ENCODE measurements at places on chromosomes 2 and 18. TPM values are rescaled to one million over a fixed set of nuclear protein-coding genes. Genes with fewer than 3 reads are reported as not detected.

- H3K27ac ChIP-seq = no peak overlapping the region
- H3K4me1 ChIP-seq = peaks cover 9% of the 10 kb centered on the region
- H3K27me3 ChIP-seq = no peaks in the 10 kb centered on the region
- no peaks in the 10 kb centered on the region for H3K36me3 ChIP-seq
These were observed 640 bp downstream of the SLC39A6 start for GRCh38 chr18:36128530-36128870.

- no peaks in the 10 kb centered on the region for H3K27me3 ChIP-seq
- DNase-seq = no peak
- no peak overlapping the region for H3K4me3 ChIP-seq
- H3K36me3 ChIP-seq = no peaks in the 10 kb centered on the region
- no peak overlapping the region for H3K27ac ChIP-seq
- H3K4me1 ChIP-seq = no peaks in the 10 kb centered on the region
These were observed 9.7 kb downstream of the ERMN start for GRCh38 chr2:157315901-157316300.

GRCh38 chr18:9988665-9989064 lies 74.8 kb downstream of the VAPA start:
- H3K27me3 ChIP-seq = peaks cover 6% of the 10 kb centered on the region
- no peak overlapping the region for H3K27ac ChIP-seq

Gene APCDD1
- total RNA-seq = not detected

DNA sequence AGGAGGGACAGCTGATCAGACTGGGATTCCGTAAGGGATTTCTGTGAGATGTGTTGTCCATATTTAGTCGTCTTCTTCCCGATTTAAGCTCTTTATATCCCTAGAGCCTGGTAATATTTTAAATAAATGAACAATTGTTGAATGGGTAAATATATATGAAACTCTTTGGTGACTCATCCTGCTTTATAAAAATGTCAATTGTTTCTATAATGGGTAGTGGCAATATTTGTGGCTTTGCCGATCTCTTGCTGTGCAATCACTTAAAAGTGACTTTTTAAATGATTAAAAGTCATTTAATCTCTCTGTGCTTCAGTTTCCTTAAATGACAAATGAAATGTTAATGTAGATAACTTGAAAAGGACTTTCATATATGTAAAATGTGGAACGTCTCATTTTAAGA lies 339.2 kb downstream of the RNF144A start:
- H3K4me1 ChIP-seq = no peaks in the 10 kb centered on the region
- H3K27ac ChIP-seq = no peak overlapping the region
- H3K36me3 ChIP-seq = no peaks in the 10 kb centered on the region
- DNase-seq = no peak
- no peak overlapping the region for H3K4me3 ChIP-seq

Gene CXCR4
- total RNA-seq = 0.70 TPM

All from PC-9 (cell line).